Hematopoietic multipotent progenitor cell treated with erythropoietin and hydrocortisone succinate and interleukin-3 and kit ligand, for 8 days (in vitro differentiated cells): ENCODE measurements at places on chromosomes 3 and 15.

GRCh38 chr3:78497767-78498166, 1270.0 kb downstream of the ROBO1 start:
- no peak for DNase-seq

DNA sequence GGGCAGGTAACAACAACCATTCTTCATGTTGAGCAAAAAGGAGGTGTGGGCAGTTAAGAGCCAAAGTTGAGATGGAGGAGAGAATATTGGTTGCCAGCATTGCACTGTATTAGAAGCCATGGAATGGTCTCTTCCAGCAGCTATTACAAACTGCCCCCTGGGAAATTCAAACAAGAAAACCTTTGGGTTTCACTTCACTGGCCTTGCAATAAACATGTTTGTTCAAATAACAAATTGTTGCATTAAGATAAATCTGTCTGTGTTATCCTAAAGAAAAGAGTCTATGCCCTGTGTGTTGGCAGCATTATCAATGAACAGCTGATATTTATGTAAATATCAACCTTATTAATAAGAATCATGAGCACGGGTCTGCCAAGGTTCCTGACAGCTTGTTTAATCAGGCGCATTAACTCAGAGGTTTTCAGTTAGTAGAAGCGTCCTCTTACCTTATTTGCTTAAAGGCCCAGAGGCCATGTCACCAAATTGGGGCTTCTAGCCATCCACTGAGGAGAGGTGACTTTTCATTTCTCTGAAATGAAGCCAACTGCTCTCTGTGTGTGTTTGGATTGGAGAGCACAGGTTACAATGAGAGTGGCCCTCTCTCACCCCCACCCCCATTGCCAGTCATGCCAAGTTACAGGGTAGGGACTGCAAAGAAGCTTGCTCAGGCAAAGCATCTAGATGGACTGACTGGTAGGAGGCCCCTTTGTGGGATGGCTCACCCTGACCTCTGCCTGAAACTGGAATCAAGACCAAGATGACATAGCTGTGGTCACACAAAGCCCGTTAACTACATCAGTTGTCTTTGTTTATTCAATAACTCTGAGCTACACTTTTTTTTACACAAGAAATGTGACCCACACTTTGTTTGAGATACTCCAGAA, 10.5 kb downstream of the FILIP1L start:
- DNase-seq, result no peak

GRCh38 chr15:42772144-42772543, 35.2 kb upstream of the CDAN1 start:
- no peak for DNase-seq

DNA sequence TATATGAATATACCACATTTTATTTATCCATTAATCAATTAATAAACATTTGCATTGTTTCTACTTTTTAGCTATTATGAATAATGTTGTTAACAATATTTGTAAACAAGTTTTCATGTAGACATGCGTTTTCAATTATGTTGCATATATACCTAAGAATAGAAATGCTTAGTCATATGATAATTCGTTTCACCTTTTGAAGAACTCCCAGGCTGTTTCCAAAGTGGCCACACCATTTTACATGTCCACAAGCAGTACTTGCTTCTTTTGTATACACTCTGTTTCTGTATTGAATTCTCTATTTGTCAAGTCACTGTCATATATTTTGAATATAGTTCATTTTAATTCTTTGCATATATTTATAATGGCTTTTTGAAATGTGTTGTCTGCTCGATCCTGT, 206.9 kb upstream of the ZBTB20 start:
- no peak for DNase-seq

DNA sequence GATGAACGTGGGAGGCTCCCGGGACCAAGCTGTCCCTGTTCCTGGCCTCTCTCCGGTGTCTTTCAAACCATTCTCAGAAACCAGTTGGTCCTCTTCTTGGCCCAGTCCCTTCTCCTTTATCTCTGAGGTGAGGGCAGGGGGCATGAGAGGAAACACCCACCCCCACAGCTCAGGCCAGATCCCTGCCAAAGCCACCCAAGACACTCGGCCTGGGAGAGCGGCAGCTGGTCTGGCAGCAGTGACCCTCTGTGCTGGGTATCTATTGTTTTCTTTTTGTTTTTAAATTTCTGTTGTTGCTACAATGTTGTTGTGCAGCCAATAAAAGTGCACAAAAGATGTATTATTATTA, 27.3 kb downstream of the ACSBG1 start:
- no peak for DNase-seq

DNA sequence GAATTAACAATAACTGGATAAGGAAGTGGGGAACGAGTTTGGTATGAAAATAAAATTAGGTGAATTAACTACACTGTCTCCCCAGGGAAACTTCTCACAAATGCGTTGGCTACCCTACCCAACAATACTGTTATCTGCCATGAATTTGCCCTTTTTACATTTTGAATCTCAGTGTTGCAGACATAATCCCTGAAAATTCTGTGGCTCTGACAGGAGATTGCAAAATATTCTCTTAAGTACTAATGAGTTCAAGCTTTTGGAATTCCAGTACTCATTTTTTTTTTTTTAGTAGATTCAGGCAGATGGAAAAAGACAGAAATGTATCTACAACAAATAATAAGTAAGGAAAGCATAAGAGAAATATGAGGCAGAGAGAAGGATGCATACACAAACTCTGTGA, 332.6 kb downstream of the LSAMP start:
- no peak for DNase-seq

DNA sequence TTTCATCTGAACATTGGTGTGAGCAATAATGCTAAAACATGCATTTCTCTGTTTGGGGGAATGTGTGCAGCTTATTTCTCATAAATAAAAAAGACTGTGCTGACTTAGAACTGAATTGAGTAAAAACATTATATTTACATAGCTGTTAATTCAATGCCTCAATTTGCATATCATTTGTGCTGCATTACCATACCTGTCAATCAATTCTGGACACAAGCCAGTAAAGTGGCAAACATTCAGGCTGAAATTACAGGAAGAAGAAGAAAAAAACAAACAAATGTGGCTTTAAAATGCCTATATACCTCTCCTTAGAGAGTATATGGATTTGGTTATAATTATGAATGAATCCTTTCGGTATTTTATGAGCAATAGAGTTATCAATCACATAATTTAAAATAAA, 380.1 kb upstream of the GBE1 start:
- no peak for DNase-seq

GRCh38 chr3:101778385-101779046, 495 bp upstream of the NXPE3 start:
- no peak for DNase-seq

DNA sequence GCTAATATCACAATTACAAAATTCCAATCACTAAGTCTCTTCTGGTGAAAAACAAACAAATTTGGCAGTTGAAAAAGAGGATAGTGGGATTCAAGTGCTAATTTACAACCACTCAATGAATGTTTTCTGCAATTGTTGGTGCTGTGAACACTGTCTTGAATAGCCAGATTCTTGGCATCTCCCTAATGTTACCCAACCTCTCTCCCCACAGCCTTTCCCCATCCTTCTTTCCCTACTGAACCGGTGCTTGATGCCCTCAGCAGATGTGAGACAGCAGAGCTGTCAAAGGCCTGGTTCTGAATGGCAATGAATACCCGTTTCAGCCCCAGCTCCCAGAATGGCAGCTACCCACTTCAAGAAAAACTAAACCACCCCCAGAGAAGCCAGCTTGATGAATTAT, 22.5 kb upstream of the BHLHE40 start:
- DNase-seq, result no peak

- DNase-seq, result no peak
These were observed 187.7 kb downstream of the ROBO2 start for GRCh38 chr3:77227567-77227966.

DNA sequence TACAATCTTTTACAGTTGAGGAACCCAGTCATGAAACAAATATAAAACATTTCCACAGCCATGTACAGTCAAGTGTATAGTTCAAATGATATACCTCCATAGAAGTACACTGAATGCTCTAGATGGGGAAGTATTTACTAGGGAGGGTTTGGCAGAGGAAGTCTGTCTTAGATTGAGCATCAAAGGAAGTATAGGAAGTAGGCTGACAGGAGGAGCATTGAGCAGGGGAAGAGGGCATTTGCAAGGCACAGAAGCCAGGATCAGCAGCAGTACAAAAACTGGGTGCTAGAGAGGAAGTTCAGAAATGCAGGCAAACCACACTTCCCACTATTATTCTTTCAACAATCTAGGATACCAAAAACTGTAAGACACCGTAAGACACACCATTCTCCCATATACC, 122.6 kb downstream of the ANO10 start:
- DNase-seq, result no peak

DNA sequence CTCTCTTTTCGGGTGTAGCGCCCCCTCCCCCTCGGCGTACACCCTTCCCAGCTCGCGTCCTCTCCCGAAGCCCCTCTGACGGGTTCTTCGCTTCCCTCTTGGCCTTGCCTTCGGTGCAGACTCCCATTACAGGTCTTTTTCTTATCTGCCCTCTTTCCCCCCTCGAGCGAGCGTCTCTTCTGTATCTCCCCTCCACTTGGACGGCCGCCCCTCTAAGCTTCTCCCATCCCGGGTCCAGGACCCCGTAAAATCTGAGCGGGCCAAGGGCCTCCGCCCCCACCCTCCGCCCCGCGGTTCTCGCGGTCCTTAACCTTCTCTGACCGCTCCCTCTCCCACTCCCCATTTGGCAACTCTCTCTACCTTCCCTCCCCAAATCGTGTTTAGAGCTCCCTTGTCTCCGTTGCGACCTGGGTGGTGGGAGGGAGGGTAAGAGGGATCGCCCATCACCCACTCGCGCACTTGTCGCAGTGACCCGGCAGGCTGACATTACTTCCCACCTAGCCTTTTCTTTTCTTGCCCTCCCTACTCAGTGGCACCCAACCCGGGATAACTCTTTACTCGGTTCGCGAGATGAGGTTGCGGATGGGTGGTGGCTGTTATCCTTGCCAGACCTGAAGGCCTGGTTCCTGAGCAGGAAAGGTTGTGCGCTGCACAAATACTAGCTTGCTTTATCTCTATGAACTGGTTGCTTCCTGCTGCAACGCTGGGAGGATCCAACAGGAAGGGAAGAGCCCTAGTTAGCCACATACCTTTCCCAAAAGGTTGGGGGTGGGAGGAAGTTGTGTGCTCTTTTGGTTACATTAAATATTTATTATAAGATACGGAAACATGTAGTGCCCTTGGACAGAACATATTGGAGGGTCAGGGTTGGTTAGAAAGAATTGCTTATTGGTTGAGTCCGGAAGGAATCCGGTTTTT, 922 bp downstream of the RAB11A start:
- DNase-seq, result peak; percentile 70

GRCh38 chr15:39100106-39100660, 480.7 kb upstream of the THBS1 start:
- no peak for DNase-seq

DNA sequence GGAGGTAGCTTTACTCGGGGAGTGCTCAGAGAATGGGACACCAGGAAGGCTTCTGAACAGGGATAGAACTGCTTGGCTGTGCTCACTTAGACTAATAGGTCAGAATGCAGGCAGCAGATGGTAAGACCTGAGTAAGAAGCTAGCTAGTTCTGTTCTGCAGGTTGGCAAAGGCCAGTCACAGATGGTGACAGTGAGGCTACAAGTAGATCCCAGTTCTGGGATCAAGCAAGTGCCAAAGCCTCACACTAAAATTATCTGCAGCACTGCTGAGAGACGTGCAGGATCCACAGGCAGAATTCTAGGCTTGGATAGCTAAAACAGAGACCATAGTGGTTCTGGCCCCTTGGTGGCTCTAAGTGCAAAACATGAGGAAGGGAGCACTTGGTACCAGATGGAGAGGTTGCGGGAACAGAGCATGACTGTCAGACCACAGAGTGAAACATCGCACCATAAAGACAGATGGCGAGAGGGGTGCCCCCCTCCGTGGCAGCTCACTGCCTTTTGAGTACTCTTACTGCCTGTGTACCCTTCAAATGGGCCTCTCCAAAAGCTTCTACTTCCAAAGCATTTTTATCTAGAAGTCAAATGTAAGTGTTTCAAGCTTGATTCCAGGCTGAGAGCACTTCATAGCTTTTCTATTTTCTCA, 3.6 kb upstream of the GLCE start:
- no peak for DNase-seq

DNA sequence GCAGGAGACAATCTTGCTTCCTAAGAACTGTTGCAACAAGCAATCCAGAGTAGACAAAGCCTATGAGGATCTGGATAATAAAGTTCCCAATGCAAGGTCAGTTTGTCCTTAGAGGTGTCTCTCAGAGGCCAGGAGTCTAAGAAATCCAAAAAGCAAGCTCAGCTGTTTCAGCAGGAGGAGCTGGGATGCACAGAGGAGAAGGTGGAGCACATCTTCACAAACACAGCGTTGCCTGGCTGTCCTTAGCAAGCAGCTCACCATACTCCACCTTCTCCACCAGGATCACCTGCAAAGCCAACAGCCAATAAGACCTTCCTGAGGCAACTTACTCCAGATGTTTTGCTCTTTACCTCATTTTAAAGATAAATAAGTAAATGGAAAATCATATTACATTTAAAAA, 365 bp downstream of the ZBED2 start:
- DNase-seq, result no peak

GRCh38 chr3:34998902-34999301, 640.4 kb upstream of the ARPP21 start:
- DNase-seq, result no peak

GRCh38 chr3:36165509-36166290, 214.6 kb upstream of the STAC start:
- DNase-seq, result no peak

DNA sequence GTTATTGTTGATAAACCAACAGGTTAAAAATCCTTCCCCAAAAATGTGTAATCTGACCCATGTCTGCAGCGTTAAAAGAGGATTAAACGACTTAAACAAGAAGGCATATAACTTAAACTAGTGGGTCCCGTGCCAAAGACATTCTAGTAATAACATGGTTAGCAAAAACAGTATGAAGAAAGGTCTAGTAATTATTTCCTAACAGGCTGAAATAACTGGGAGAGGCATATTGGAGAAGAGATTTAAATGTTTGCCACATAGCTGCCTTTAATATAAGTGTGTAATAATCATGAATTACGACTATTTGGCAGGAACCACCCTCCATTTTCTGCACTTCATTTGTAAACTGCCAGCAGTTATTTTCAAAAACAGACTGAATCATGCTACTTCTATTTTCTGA, 67.7 kb upstream of the CSPG5 start:
- no peak for DNase-seq

GRCh38 chr3:195312714-195313113, 41.8 kb upstream of the XXYLT1 start:
- no peak for DNase-seq

DNA sequence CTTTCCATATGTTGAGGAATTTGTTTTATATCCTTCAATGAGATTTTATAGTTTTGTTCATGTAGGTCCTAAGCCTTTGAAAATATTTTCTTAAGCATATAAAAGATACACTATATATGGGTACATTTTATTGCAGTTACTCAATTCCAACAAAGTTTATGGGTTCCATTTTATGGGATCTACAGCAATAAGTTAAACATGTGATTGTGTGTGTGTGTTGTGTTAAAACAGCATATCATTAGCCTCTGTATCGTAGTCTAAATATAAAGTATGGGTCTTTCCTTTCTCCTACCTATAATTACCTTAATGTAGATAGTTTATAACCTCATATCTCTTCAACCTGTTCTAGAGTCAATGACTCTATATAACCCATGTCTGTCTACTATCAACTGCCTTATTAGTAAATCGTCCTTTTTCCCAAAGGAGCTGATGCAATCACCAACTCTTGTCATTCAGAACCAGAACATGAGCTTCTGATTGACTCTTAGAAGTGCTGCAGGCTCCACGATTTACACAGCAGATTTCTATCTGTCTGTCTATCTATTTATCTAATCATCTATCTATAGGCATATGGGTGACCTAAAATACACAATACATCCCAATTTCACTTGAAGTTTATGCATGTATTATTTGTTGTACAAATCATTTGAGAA, 512.6 kb upstream of the CBLB start:
- no peak for DNase-seq
